ENCODE measurements at places on chromosomes 12 and 14.

DNA sequence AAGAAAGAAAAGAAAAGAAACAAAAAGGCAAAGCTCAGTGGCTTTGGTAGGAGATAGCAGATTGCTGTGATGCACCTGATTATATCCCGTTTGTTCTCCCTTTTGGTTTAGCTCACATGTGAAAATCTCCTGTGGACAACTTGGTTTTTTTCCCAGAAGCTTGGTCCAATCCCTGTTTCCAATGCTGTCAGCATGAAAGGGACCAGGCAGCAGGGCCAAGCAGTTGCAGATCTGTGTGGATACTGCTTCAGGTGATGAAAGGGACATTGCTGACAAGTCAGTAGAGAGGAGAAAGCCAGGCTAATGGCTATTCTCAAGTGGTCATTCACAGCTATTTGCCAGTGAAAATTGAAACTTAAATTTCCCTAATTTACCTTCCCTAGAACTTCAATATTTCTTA is 18.8 kb upstream of the SLCO1A2 start:
- DNase-seq: no peak

DNA sequence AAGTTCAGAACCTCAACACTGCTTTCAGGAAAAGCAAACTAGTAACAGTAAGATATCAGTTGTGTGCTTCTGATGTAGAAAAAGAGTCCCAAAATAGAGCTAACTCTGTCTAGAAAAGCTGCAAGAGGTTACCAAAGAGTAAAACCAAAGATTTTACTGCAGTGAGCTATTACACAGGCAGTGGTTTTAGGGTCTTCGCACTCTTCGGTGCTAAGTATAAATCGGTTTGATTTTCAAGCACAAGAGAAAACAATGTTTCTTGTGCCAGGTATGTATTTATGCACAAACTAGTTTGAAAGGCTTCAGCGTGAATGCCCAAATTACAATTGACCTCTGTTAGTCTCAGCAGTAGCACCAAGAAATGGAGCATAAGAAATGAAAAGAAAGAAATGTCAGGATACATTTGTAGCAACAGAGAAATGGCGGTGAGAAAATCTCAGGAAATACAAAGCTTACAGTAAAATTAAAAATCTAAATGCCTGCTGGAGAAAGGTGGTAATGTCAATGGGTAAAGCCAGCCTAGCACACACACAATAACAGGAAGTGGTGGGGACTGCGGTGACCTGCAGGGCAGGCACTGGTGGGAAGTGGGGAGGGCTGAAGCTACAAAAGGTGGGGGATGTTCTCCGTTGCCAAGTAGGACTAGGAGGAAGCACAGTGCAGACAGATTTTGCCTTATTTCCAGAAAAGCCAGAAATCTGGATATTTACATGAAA is 18.0 kb upstream of the DYRK2 start:
- peak; percentile 14 for DNase-seq

GRCh38 chr14:68695856-68696255 is 97.0 kb downstream of the ZFP36L1 start:
- no peak for DNase-seq

GRCh38 chr14:37593511-37594237 is 1.4 kb downstream of the FOXA1 start:
- DNase-seq: no peak

DNA sequence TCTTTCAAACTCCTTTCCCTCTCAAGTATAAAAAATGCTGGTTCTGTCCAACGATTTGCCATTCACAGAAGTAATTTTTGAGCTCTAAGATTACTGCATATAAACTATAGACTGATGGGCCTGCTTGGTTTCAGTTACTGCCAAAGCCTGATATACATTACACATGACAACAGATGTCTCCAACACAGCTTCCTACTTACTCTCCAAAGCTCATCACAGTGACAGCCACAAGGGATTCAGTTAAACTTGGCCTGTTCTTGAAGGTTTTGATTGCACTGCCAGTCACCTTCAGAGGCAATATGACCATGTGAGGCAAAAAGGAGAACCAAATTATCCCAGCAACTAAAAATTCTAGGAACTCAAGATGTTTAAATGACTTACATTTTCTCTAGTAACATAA is 30.1 kb downstream of the STXBP6 start:
- DNase-seq: no peak

- no peak for DNase-seq
Measured at GRCh38 chr12:11868027-11868426, 202.7 kb upstream of the BCL2L14 start.

- DNase-seq: no peak
Measured at GRCh38 chr14:77157740-77158139, 16.1 kb upstream of the ZDHHC22 start.

DNA sequence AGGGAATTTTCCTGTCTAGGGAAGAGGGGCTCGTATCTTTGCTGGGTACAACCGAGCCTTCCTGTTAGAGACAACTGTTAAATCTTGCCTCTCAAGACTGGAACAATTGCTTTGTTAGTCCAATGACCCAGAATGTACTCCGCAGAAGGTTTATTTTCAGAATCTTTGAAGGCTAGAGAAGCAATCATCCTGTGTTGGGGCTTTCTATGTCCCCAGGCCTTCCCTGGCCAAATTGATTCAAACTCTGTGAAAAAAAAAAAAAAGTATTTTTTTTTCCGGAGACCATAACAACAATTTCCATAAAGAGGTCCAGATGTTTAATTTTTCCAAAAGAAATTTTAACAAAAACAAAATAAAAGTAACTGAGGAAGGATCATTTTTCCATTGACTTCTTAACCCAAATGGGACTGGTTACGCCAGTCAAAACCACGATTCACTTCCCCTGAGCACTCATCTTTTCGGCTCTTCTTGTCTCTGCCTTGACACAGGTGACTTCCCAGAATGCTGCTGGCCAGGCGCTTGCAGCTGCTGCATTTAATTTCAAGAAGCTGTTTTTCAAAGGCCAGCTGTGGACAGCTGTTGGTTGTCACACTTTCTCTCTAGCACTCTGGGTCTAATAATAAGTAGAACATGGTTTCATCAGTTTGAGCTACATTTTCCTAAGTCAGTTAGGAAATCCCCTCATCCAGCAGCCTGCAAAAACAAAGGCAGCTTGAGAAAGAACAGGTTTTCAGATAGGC is 81.6 kb upstream of the MANSC4 start:
- DNase-seq: peak; percentile 32

GRCh38 chr12:89328151-89329030 is 23.9 kb downstream of the DUSP6 start:
- no peak for DNase-seq

- no peak for DNase-seq
Measured at GRCh38 chr14:77543637-77544334, 45.2 kb upstream of the ISM2 start.

DNA sequence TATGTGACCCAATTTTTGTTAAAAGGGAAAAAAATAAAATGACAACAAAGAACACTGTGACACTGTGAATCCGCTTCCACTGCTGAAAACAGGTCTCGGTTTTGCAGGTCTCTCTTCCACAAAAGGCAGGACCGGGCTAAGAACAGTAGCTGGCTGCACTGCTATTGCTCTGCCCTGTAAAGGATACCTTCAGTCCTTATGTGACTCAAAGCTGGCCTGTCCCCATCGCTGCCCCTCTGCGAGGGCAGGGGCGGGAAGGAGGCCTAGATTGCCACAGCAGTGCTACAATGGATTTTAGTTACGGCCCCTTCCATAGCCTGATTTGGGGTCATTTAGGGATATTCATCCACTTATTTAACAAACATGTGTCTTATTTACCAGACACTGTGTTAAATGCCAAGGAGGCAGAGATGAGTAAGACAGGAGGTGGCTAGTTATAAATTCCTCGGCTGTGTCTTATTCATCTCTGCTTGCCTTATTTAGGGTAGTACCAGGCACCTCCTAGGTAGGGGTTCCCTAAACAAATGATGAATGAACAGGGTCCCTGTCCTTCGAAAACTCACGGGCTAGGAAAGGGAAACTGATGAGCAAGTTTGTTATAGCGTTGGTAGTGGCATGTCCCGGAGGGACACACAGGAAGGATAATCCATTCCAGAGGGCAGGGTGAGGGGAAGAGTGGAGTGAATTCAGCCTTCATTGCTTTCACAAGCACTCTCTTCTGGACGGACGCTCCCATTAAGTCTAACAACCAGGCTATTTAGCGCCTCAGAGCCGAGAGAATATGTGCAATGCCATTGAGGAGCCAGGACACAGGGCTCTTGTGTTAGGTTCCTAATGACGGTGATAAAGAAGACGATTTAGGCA is 73.3 kb downstream of the EID3 start:
- peak; percentile 23 for DNase-seq

DNA sequence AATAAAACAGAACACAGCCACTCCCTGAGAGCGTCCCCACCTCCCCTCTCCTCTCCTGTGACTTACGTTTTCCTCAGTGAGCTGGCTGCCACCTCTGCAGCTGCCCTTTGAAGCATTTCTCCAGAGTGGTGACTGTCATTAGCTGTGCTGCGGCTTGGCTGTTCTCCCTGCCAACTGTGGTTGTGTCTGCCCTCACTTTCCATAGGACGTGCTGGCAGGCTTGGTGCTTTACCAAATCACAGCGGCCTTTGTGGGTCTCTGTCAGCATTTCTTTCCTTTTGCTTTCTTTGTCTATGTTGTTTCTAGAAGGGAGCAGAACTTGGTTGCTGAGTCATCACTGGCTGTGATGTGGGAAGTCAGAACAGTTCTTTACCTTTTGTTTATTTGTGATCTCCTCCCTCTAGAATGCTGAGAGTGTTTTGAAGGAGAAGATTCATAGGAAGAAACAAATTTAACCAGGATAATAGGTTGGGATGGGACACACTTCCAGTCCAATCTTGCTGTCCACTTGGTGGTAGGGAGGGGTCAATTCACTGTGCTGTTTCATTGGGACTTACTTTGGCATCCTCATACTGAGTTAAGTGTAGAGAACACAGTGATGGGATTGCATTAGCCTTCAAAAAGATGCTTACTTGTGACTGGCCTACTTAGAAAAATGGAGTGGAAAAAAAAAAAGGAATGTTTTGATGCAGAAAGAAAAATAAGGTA is 88.2 kb downstream of the TMX1 start:
- peak; percentile 78 for DNase-seq

- DNase-seq: no peak
Measured at GRCh38 chr12:10033783-10034545, 3.5 kb downstream of the CLEC9A start.

- no peak for DNase-seq
Measured at GRCh38 chr14:27845241-27845850, 921.2 kb upstream of the FOXG1 start.

DNA sequence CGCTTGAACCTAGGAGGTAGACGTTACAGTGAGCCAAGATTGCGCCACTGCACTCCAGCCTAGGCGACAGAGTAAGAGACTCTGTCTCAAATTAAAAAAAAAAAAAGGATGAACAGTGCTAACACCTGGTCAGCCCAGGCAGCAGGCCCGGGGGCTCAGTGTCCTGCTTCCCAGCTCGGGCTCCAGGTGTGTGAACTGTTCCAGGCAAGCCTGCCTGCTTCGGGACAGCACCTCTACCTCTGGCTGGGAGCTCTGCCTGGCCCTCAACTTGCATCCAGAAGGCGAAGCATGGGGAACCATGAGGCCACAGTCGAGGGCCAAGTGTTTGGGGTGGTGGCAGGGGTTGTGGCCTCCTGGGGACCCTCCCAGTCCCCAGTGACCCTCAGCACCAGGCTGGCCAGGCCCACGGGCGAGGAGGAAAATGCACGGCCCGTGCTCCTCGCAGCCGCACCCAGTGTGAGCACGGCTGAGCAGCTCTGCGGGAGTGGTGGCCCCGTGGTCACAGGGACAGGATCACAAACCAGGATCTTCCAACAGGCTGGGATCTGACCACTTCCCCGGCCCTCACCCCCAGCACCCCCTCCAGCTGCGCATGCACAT is 15.5 kb downstream of the CDCA4 start:
- DNase-seq: no peak

DNA sequence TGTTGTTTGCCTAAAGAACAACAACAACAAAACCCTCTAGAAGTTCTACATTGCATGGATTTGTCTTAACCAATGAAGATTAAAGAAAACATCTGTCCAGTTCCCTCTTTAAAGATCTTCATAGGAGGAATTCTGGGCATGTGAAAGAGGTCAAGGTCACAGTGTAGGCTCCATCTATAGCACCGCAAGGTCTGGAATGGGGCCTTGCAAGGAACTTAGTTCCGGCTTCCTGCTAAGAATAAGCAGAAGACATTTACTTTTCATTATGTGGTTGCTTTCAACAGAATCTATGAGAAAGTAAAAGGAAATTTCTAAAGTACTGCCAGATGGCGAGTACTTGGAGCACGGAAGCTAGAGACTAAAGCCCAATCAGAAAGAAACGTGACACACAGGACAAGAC is 57.2 kb upstream of the GNPNAT1 start:
- no peak for DNase-seq

GRCh38 chr12:17296882-17297281 is 690.9 kb upstream of the LMO3 start:
- DNase-seq: no peak

- no peak for DNase-seq
Measured at GRCh38 chr14:66242001-66242400, 244.2 kb upstream of the CCDC196 start.

DNA sequence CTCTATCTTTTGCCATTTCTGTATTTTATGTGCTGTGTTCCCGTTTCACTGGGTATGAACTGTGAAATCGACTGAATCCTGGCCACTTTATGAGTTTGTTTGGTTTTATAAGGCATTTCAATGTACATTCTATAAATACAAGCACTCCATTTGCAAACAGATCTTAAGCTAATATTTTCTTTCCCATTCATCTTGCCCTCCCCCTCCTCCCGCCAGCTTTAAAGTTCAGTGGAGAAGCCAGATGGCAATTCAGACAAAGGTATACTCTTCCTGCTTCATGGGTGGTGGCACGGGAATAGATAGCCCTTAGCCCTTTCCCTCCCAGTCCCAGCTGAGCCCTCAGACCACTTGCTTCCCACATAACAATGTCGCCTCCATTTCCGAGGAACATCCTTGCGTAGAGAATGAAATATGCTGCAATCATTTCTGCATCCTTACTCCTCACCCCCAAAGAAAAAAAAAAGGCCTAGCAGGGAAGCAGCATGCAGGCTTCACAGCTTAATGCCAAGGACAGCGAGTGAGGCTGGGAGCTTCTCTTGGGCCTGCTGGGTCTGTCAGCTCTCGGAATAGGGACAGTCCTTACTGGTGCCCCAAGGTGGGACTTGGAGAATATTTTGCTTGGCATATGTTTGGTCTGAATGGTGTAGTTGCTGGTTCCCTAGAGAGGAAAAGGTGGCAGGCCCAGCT is 52.8 kb upstream of the SRSF5 start:
- DNase-seq: no peak

- no peak for DNase-seq
Measured at GRCh38 chr12:123396954-123397353, 13.0 kb downstream of the KMT5A start.

Data from LHCN-M2 (cell line).